ENCODE measurements at places on chromosomes 3 and 15.

GRCh38 chr3:184526088-184526433, 35.5 kb upstream of the EPHB3 start:
- DNase-seq: no peak

- DNase-seq: no peak
Observed at GRCh38 chr3:107916171-107916570, 174.7 kb downstream of the CD47 start.

DNA sequence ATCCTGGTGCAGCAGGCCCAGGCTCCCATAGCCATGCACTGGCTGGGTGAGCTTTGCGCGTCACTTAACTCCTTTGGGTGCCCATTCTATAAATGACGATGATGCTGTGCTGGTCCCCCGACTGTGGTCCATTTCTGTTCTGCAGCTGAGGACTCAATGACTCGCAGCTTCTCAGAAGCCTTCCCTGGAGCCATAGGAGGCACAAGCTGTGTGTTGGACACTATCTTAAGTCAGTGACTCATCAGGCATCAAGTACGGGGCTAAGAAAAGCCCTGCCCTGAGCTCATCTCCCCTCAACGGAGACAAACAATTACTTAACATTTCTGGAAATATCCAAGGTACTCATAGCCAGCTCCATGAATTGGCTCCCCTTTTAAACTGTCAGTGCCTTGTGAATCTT, 13.8 kb upstream of the MUSTN1 start:
- no peak for DNase-seq

GRCh38 chr3:171385086-171385485, 75.1 kb downstream of the TNIK start:
- no peak for DNase-seq

DNA sequence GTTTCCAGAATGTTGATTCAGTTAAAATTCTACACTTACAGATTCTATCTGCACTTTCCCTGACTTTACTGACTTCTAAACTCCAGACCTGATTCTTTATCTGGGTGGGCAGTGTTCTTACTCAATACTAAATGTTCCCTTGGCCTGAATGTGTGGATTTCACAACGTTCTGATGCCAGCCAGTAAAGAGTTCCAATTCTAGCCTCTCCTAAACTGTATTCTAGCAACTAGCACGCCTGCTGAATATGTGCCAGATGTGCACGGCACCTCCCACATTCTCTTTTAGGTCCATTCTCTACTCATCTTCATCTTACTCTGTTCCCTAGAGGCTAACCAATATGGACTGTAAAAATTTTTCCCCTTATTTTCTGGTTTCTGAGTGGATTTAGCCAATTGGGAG, 479.5 kb upstream of the AGTR1 start:
- no peak for DNase-seq

DNA sequence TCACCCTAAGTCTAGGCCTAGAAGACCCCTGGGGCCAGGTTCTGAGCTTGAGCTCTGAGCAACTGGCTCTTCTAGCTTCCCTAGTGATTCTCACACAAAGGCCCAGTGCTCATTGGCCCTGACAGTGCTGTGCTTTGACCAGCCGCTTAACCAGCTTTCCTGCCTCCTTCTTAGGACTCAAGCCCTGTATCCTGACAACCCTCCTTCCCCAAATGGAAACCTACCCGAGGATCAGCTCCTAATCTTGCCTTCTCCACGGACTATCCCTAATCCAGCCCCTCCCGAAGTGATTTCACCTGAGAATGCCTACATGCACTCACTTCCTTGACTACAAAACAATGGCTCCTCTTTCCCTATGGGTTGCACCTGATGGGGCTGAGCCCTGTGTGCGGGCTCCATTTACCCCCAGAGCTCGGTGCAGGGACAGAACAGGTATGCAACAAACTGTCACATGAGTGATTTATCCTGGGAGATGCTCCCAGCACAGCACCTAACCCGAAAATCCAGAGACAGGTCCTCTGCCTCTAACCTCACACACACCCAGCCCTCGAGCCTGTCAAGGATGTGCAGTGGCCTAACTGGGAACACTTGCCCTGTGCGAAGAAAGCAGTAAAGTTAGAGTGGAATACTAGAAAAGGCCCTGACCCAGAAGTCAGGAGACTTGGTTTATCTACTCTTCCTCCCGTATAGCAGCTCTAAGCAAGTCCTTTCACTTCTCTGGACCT, 2.3 kb downstream of the MEGF11 start:
- DNase-seq: no peak

DNA sequence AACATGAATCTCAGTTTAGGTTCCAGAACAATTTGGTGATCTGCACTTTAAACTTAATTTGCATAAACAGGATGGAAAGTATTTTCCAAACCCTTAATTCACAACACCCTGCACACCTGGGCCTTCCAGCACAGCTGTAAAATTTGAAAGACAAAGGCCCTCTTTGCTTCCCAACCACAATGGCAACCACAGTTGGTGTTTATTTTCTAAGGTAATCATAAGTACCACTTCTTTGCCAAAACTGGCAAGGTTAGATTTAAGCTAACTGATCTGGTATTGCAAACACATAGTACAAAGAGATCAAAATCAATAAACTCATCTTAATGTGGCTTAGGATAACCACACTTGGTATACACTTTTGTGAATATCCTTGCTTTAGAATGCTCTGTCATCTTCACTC, 4.1 kb downstream of the LRIG1 start:
- DNase-seq: no peak

- no peak for DNase-seq
Observed at GRCh38 chr3:194961149-194961548, 275.5 kb downstream of the FAM43A start.

DNA sequence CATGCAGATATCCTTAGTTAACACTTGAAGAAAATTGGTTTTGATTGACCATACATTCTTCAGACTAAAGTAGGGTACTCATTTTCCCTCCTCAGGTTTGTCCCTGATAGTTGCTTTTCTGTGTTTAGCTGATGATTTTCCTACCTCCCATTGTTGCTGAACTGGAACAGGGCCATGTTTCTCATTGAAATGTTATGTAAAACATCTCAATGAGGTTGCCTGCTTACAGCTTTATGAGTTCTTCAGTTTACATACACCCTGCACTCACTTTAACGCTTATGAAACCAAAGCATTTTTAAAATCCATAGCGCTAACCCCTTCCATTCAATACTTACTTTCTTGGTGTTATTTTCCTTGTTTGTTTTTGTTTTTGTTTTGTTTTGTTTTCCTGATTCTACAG, 61.9 kb downstream of the HMG20A start:
- no peak for DNase-seq

DNA sequence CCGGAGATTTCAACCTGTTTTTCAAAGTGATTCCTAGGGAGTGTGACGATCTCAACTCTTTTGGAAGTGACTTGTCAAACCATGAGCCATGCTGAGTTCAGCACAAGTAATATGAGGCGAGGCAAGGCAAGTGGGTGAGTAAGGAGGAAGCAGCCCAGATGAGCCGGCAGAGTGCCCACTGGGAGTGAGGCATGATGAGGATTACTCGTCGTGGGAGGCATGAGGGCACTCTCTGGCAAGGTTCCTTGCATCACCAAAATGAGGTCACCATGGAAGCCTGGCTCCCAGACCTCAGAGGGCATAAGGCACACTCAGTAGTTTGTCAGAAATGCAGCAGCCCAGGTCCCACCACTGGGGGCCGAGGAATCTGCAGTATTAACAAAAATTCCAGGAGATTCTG, 636.1 kb downstream of the MAGI1 start:
- DNase-seq: no peak

DNA sequence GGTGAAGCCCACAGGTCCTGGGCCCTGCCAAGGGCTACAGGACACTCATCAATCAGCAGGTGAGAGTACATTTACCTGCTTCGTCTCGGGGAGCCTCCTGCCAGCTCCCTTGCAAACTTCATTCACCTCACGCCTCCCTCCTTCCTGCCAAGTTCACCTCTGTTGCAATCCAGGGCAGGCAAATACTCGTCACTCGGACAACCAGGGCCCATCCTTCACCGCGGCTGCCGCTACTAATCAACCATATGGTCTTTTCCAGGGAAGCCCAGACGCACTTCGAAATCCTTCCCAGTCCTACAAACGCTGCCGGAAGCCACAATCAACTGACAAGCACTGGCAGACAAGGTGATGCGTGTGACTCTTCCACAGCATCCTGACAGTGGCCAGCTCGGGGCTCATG, 200.7 kb upstream of the NSMCE3 start:
- no peak for DNase-seq

DNA sequence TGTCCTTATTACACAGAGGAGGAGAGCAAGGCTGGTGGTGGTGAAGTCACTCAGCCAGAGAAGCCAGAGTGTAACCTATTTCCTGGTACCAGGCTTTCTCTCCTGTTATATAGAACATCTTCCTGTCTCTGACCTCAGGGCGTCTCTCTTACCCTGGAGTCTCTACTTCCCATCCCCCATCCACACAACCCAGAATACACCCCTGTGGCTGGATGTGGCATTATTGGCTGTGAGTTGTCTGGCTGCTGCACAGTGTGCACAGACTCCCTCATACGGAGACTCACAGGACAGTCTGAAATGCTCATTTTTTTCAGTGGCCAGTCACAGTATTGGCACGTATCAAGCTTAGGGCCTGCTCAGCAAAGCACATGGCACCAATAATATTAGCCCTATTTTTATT, 8.6 kb downstream of the PODXL2 start:
- no peak for DNase-seq

GRCh38 chr15:53034767-53035245, 244.7 kb upstream of the ONECUT1 start:
- no peak for DNase-seq

DNA sequence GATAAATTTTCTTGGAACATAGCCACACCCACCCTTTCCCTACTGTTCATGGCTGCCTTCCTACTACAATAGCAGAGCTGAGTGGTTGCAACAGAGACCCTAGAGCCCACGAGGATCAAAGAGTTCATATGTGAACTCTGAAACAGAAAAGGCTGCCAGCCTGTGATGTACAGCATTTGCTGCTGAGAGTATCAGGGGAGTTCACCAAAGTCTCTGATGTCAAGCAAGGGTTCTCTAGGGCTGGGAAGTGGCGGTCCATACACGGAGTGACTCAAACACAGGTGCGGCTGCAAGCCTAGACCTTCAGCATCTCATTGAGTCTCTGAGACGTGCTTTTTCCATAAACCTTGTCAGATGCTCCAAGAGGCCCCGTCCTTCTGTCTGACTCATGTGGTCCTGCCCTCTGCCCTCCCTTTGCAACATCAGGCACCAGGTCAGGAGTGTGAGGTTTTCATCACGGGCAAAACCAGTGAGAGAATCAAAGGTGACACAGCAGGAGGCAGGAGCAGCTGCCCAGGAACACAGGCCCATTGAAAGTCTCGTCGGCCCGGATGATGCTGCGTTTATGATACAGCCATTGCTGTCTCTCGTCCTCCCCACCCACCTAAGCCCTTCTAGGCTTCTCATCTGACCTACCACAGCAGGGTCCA, 42.9 kb downstream of the PCSK6 start:
- no peak for DNase-seq

GRCh38 chr3:53162672-53163443, 1.8 kb downstream of the PRKCD start:
- peak; percentile 6 for DNase-seq

GRCh38 chr3:16380421-16380820, 115.4 kb downstream of the OXNAD1 start:
- no peak for DNase-seq

- DNase-seq: no peak
Observed at GRCh38 chr15:63048776-63049665, 6.5 kb downstream of the TPM1 start.

DNA sequence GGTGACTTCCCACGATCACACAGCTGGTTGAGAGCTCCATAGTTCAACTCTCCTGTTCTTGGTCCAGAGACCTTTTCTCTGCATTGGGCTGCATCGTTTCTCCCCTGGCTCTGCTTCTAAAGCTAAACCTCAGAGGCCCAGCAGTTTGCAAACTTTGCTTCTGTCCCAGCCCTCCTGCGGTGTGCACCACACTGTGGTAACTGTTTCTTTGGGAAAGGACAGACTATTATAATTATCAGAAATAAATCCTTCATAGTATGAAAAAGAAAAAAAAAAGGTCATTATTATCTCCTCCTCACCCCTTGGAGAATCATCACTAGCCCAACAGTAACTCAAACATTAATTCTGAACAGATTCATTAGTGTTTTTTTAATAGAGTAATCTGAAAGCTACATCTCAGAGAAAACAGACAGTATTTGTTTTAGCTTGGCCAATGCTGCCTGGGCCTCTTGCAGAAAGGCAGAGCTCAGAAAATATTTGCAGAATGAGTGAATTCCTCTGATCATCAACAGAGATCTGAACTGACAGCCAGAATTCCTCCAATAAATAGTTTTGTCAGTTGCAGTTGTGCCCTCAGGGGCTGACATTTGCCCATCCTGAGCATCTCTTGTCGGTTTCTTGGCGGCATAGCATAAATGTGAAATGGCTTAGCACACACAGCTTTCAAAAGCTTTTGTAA, 52.9 kb downstream of the BFSP2 start:
- no peak for DNase-seq

- no peak for DNase-seq
Observed at GRCh38 chr3:150871192-150871591, 34.0 kb downstream of the MINDY4B start.

- no peak for DNase-seq
Observed at GRCh38 chr3:114299421-114299820, 5.6 kb downstream of the TIGIT start.

DNA sequence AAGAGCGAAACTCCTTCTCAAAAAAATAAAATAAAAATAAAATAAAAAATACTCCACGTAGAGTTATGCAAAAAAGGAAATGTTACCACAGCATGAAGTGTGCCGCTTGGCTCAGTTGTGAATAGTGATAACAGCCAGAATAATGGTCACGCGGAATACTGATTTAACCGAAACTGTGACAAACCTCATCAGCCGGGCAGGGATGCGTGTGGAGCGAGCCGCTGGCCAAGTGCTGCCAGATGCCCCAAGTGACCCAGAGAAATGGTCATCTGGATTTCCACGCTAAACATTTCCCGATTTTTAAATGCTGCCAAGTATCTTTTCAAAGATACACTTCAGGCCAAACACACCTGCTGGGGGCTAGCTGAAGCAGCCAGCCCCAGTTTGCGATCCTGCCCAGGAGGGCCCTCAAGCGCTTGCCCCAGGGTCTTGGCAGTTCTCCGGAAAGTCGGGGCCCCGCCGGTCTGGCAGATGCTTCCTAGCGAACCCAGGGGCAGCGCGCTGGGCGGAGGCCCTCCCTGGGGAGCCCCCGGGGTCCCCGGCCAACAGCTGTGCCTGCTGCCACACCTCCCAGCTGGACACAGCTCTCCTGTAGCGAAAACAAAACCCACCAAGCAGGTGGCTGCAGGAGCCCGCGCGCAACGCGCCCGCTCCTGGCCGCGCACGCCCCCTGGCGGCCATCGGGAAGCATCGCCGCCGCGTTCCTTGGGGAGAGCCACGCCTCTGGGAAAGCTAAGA, 35.1 kb downstream of the CMTM6 start:
- DNase-seq: peak; percentile 60

Data from stimulated activated CD4-positive, alpha-beta T cell treated with anti-CD3 and anti-CD28 coated beads, Interleukin-15, amount 100 ng/mL, for 1 hour (primary cell).